ENCODE measurements at places on chromosomes 5 and 9.

DNA sequence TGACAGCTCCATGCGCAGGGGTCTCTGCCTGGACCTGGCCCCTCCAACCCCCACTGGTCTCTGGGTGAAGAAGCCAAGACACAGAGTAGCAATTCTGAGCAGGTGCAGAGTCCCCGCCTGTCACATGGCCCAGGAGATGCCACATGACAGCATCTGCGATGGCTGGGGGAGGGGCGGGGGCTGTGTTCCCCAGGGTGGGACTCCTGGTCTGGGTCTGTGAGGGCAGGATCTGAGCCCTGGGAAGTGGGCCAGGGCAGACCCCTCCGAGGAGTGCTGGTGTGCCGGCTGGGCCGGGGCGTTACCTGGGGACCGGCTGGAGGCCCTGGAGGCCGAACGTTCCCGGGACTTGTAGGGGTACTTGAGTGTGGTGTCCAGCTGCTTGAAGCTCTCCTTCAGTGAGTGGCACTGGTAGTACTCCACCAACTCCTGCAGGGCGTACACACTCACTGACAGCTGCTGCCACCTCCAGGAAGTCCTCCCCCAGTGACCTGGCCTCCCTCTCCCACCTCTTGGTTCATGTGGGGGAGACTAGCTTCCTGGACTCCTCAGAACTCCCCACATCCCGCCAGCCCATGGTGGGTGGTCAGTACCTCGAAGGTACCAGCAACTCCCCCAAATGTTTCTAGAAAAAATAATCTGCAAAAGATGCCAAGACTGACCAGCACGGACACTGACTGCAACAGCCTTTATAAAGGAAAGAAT, 32.1 kb upstream of the SARDH start:
- DNase-seq, result no peak

DNA sequence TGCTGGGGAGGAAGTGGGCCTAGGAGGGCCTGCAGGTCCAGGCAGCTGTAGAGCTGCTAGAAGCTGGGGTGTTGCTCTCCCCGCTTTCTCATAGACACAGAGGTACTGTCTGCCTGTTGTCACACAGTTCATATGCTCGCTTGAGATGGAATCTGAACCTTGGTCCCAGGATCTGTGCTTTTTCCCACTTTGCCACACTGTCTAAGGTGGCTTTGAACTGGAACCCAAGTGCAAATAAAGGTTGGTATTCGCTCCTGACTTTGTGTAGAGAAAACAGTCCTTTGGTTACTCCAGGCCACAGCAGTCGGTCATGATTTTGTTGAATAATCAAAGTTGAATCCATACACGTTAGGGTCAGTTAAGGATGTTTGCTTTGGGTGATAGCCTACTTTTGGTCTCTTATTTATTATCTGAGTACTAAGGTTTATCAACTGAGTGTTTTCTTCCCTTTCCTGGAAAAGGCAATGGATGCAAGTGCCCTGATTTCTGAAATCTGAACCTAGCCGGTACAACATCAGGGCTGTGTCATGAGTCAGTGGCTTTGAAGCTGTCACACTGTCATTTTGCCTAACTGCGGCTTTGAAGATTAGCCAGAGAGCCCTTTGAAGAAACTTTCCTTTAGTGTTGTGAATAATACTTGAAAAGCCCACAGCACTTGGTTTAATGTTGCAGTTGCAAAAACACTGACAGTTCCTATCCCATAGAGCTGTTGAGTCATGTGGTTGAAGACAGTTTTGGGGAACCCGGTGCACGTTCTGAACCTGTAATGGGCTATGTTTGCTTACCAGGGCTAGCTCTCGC, 41.3 kb downstream of the HABP4 start:
- no peak for DNase-seq

- DNase-seq, result no peak
These were observed 233.2 kb upstream of the RASEF start for GRCh38 chr9:83296123-83296522.

DNA sequence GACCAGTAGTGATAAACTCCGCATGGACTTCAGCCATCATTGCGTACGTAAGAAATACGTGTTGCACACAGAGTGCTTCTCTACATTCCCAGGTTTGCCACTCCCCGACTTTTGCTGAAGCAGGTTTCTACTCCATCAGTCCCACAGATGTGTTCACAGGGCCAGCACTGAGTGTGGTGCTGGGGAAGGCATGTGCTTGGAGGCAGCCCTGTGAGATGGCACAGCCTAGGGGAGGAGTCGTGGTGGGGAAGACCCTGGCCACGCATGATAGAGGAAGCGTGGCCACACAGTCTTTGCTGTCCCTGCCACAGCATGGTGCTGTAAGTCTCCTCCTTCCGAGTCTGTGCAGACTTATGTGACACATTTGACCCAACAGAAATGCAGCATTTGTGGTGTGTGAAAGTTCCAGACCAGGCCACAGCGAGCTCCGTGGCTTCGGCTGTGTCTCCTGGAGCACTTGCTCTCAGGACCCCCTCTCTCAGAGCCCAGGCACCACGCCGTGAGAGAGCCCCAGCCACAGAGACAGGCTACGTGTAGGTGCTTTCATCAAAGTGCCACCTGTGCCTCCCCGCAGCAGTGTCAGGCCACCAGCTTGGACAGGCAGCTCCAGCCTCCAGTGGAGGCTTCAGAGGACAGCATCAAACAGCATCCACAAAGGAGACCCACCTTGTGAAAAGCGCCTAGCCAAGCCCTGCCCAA, 197.8 kb downstream of the AUH start:
- peak; percentile 77 for DNase-seq

GRCh38 chr9:137308057-137308619, 6.1 kb upstream of the NRARP start:
- no peak for DNase-seq

- no peak for DNase-seq
These were observed 8.1 kb downstream of the MEGF10 start for GRCh38 chr5:127298656-127299055.

DNA sequence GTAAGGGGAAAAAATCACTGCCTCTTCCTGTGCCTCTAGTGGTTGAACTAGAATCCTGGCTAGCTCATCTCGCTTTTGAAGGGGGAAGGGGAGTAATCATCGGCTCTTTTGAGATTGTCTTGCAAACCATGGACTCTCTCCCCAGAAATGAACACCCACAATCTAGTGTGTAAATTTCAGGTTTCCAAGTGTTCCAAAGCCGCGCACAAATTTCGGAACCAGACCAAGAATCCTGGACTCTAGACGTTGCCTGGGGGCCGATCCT, 4.9 kb upstream of the FOXE1 start:
- DNase-seq, result no peak

DNA sequence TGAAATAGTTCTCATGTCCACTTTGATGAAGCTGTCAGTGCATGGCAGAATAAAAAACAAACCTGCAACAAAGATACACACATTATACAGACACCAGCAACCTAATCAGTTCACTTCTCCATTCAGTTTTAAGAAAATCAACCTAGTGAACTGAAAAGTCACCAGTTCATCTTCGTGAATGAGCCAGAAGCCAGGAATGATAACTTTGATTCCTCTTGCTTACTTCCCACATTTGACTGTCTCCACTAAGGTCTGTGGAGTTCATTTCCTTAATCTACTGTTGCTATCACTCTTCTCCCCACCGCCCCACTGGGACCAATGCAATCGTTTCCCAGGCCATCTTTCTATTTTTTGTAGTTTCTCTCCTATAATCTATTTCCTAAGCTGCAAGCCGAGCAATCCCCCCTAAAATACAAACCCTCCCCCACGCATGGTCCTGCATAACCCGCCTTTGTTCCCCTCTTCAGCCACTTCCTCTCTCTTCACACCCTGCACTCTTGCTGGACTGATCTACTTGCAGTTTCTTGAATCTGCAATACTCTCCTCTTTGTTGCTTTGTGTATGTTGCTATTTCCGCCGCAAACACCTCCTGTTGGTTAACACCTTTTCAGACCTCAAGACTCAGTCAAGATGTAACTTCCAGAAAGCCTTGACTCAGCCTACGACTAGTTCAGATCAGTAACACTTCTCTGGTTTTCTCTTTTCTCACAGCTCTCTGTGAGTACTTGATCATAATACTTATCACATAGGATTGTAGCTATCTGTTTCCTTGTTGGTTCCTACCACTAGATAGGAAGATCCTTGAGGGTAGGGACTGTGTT, 16.6 kb downstream of the STOM start:
- DNase-seq, result peak; percentile 71

DNA sequence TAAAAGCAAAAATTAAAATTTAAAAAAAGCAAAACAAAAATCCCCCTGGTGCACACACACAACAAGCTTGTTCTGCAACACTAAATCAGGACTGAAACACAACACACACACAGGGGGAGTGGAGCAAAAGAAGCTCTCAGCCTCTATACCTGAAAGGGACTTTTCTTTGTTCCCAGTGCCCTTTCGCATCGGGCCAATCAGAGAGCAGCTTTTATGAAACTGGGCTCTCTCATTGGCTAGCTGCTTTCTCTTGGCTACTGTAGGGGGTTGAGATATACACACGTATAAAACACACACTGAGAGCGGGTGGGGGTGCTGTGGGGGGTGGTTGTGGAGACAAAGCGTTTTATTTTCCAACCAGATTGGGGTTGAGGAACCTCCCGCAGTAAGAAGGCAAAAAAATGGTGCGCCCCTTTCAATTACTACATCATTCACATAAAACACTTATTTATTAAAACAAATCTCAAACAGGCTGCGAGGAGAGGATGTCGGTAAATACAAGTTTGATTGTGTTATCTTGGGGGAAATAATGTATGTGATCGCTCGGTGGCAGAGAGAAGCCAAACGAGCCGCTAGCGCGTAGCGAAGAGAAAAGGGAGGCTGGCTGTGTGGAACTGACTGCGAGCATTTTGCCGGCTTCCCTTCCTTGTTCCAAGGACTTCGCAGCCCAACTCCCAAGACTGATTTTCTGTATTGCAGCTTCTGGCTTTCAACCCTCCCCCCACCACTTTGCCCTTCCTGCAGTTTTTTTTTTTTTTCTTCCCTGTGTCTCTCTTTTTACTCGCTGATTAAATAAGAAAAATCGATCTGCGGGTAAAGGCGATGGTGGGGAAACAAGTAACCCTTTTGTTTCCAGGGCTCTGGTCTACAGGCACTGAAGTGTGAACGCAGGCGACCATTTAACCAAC, 2.5 kb upstream of the ZNF608 start:
- no peak for DNase-seq

DNA sequence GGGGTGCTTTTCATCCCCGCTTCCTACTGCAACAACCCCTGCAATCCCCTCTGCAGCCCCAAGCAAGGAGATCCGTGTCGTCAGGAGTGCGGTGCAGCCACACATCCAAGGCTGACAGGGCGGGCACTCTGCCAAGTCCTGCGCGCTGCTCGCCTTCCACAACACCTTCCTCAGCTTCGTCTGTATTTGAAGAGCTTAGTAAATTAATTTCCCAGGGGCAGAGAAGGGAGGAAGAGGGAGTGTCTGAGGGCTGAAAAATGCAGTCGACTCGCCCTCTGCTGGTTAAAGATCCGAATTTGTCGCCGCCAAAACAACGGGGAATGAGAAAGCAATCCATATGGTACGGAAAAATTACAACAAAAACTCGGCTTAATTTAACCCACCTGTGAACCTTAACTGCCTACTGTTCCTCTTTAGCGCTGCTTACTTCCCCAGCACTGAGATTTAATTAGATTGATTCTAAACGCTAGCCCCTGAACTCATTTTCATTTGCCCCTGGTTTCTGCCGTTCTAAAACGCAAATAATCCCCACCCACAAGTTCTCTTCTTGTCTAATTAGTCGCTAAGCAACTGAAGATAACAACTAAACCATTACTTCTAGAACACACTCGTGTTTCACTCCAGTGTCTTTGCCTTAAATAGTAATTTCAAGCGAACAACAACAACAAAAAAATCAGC, 10.9 kb upstream of the PCDHB1 start:
- no peak for DNase-seq

- no peak for DNase-seq
These were observed 22.4 kb downstream of the SLC9A3 start for GRCh38 chr5:501831-502184.

- DNase-seq, result no peak
These were observed 59.1 kb downstream of the CDC42SE2 start for GRCh38 chr5:131322926-131323325.

DNA sequence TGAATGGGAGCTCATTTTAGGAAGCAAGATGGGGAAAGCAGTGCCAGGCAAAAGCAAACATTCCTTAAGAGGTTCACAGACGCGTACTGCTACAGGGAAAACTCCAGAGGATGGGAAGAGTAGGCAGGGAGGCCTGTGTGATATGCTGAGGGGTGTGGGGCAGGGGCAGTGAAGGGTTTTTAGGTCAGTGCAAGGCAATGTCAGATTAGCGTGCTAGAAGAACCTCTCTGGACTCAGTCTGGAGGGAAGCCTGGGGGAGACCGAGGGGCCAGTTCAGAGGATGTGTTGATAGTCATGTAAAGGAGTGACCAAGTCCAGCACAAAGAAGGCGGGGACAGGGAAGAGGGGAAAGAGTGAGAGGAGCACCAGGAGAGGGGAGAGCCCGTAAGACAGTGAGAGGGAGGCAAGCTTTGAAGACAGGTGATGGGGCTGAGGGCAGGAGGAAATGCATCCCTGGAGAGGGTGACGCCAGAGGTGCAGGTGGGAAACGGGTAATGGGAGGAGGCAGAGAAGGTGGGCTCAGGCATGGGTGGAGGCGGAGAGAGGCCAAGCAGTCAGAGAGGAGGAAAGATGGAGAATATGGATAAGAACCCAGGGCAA, 134.5 kb downstream of the MTX3 start:
- no peak for DNase-seq

GRCh38 chr5:42930934-42931333, 109.2 kb downstream of the ANXA2R start:
- no peak for DNase-seq

DNA sequence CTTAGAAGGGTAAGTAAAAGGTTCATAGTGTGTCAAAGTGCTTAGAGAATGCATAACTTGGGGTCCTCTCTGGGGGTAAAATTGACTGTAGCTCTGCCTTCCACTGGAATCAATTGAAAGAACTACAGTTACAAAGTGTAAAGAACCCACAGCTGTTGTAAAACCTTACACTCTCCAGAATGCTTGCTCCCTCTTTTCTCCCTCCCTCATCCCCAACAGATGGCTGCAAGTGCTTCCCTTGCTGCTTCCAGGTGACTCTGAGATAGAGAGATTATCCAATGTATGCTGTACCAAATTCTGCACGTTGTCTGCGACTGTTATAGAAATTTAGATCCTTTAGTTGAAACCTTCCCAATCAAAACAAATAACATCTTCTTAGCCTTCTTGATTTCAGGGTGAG, 126.0 kb downstream of the STK32A start:
- DNase-seq, result no peak

DNA sequence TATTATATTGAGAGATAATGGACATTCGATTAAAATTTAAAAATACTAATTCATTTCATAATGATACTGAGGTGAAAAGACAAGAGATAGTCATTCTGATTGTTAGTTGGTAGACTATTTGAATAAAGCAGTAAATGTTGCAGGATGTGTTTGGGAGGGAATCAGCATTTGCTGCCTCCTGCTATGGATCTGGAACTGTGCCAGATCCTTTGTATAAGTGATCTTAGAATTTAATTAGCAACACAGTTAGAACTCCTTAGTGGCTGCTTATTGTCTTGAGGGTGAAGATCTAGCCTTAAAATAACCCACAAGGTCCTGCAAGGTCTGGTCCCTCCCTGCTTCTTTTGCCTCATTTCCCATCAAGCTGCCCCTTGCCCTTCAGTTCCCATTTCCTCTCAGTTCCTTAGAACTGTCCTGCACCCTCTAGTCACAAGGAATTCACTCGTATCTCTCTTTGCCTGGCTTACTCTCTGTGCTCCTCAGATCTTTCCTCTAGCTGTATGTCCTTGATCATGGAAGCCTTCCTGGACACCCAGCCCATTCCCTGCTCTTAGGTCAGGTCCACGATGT, 12.5 kb downstream of the LECT2 start:
- DNase-seq, result no peak

GRCh38 chr5:50969151-50970031, 303.0 kb downstream of the PARP8 start:
- no peak for DNase-seq

GRCh38 chr9:131679261-131680020, 60.4 kb downstream of the RAPGEF1 start:
- no peak for DNase-seq

- no peak for DNase-seq
These were observed 33.4 kb downstream of the LPCAT1 start for GRCh38 chr5:1490376-1490775.

All from NK-92 treated with Interleukin-12 subunit alpha and Interleukin-12 subunit beta, amount 100 ng/mL, for 24 hours (cell line).